Activated CD4-positive, alpha-beta T cell treated with anti-CD3 and anti-CD28 coated beads, Interleukin-2, amount 10 ng/mL, durations not matched to agents 7 days and 5 days (primary cell): ENCODE measurements at places on chromosomes 16 and 17.
A peak's percentile ranks its signal among the peaks of the same experiment; 100 is the strongest.

DNA sequence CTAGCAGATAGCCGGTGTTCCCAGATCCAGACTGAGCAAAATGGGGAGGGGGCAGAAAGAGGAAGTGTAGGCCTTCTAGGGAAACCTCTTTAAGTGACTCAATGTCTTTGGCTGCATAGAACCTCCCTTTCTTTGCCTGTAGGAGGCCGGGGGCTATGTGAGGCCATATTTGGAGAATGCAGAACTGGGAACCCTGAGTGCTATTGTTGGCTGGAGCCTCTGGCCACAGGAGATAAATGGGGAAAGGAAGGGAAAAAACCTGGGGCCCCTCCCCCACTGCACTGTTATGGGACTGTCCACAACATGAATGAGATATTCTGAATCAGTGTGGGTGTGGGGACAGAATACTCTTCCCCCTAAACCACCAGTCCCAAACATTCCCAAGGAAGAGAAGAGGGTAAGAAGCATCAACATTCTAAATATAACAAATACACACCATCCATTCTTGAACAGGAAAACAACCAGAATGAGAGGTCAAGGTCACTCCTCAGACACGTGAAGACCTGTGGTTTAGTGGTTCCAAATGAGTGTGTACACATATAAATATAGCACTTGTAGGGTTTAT is 2.4 kb downstream of the VPS25 start:
- no peak for DNase-seq

GRCh38 chr16:57689762-57690558 is 4.6 kb upstream of the DRC7 start:
- DNase-seq: peak; percentile 60

GRCh38 chr17:978103-979093 is 1.2 kb downstream of the NXN start:
- no peak for DNase-seq

GRCh38 chr17:15377616-15378015 is 36.2 kb upstream of the TEKT3 start:
- DNase-seq: no peak

DNA sequence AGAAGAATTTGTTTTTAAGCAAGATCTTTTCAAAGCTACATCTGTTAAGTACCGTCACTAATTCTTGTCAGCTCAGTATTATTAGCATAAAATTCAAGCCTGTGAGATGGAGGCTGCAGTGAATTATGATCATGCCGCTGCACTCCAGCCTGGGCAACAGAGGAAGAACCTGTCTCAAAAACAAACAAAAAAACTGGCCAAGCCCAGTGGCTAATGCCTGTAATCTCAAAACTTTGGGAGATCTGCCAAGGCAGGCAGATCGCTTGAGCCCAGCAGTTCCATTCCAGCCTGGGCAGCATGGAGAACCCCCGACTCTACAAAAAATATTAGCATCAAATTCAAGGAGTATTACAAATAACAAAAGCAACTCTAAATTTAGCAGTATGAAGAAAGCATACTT is 88.0 kb downstream of the STXBP4 start:
- no peak for DNase-seq

GRCh38 chr16:57373117-57373947 is 1.0 kb downstream of the CX3CL1 start:
- no peak for DNase-seq

GRCh38 chr17:75531721-75532072 is 6.2 kb downstream of the LLGL2 start:
- no peak for DNase-seq

DNA sequence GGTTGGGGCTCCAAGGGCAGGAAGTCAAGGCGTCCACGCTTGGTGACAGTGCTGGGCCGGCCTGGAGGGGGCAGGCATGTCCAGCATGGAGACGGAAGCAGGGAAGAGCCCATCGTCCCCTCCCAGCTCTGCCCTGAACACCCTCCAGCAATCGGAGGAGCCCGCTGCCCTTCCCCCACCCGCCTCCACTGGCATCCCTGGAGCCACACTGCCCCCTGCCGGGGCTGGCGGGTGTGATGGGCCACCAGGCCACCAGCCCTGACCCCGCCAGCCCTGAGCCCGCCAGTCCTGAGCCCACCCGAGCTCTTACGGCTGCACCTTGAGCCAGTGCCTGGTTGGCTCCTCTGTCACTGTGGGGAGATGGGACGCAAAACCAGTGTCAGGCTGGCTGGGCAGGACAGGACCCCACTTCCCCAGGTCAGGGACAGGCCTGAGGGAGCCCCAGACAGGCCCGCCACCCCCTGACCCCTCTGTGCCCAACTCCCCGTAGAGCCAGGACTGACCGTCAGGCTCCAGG is 4.1 kb upstream of the CDH15 start:
- DNase-seq: peak; percentile 85

DNA sequence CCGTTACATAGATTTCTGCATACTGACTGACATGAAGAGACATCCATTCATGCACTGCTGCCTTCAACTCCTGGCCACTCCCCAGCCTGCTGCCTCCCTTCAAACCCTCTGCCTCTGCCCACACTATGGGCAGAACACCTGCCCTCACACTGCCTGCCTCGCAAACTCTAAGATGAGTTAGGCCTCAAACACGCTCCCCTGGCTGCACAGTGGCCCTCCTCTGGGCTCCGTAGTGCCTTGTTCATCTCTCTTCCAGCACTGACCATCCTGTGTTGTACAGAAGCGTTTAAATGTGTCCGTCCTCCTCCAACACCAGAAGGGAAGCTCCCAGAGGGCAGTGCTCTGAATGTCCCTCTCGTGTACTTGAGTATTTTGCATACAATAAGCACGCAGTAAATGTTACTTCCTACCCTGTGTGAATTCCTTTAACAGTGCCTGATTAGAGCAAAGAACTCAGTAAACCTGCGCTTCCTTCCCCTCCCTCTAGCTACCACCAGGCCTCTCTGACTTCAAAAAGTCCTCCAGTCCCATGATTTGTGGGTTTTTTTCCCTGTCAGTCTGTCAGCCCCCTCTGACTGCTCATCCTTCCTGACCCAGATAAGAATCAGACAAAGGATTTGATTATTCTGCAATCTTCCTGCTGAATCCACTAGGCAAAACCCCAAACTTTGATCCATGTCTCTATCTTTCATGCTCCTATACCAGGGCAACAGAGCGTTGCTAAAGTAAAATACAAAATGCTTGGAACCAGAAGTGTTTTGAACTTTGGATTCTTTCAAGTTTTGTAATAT is 3.9 kb downstream of the DHX33 start:
- no peak for DNase-seq

GRCh38 chr17:2155573-2155972 is 100.7 kb downstream of the HIC1 start:
- no peak for DNase-seq

DNA sequence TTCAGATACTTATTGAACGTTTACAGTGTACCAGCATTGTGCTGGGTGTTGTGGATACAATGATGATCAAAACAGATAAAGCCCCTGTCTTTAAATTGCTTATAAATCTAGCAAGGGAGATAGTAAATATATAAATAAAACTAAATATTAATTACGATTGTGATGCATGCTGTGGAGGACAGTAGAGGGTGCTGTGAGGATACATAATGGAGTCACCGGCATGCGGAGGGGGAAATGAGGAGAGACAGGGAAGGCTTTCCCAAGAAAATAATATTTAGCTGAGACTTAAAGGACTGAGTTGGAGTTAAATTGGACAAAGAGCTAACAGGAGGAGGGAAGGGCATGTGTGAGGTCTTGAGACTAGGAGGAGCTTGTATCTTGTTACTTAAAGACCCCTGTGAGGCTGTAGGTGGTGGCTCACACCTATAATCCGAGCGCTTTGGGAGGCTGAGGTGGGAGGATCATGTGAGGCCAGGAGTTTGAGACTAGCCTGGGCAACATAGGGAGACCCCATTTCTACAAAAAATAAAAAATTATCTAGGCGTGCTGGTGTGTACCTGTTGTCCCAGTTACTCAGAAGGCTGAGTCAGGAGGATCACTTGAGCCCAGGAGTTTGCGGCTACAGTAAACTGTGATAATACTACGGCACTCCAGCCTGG is 2.4 kb downstream of the DHRS7B start:
- no peak for DNase-seq
